ENCODE measurements at places on chromosomes 11 and 22.

- DNase-seq: no peak
Observed at GRCh38 chr22:19607192-19608002, 83.2 kb upstream of the CLDN5 start.

GRCh38 chr11:88383447-88383846 is 45.9 kb upstream of the CTSC start:
- DNase-seq: no peak

DNA sequence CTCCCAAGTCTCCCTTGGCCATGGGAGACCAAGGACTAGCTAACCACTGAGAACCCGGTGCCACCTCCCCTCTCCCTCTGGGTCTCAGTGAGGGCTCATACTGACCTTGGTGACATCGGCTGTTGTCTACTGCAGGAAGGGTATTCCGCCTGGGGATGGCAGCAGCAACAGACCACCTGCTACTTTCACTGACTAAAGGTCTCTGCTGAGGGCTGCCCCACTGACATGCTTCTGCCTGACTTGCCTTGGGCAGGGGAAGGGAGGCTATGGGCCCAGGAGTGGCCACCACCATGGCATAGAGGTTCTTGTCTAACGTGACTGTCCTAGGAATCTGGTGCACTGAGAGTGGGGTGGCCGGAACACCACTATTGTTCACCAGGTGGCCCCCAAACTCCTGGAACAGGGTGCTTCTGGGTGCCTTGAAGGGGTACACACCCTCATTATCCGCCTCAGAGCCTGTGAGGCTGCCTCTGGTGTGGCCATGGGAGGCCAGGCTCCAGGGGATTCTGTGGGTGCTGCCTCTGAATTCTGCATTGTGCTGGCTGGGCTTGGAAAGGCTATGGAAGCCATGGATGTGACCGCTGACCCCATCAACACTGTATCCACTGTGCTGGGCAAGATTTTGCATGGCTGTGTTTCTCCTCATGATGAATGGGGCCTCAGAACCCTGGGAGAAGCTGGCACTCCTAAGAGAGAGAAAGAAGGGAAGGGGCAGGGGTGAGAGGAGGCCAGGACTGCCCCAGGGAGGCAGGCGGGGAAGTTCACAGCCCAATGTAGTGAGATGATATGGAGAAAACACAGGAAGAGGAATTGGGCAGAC is 38.3 kb downstream of the GAB4 start:
- DNase-seq: no peak

GRCh38 chr22:42905217-42905616 is 48.1 kb upstream of the ARFGAP3 start:
- no peak for DNase-seq

DNA sequence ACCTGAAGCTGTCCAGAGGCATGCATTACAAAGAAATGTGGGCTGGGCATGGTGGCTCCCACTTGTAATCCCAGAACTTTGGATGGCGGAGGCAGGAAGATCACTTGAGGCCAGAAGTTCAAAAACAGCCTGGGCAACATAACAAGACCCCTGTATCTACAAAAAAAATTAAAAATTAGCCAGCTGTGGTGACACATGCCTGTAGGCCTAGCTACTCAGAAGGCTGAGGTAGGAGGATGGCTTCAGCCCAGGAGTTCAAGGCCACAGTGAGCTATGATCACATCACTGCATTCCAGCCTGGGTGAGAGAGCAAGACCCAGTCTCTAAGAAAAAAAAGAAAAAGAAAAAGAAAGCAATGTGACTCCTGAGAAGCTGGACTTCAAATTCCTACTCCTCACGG is 138.5 kb upstream of the HSD17B12 start:
- DNase-seq: no peak

DNA sequence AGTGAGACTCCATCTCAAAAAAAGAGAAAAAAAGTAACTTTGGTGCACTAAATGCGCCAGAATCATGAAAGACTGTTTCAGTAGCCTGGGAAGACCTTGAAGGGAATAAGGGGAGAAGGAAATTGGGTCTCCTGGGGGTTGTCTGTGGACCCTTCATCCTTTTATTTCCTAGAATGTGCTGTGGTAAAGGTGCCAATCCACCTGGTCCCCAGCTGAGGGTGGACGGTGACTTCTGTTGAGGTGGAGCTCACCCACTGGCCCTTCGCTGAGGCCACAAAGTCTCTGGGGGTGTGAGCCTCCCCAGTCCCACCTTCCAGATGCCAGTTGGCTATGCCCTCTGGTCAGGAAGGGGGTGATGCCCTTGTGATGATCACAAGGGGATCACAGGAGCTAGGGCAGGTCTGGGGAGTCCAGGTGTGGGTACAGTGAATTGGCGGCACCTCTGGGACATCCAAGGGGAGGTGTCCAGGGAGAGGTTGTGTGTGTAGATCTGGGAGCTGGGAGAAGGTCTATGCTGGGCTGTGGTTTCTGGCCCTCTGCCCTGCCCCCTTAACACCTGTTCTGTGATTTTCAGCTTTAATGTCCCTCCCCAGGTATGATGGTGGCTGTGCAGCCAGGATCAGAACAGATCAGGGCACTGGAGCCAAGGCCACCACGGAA is 34.2 kb upstream of the LMO1 start:
- DNase-seq: no peak

- no peak for DNase-seq
Observed at GRCh38 chr11:96109331-96110030, 185.6 kb upstream of the MTMR2 start.

DNA sequence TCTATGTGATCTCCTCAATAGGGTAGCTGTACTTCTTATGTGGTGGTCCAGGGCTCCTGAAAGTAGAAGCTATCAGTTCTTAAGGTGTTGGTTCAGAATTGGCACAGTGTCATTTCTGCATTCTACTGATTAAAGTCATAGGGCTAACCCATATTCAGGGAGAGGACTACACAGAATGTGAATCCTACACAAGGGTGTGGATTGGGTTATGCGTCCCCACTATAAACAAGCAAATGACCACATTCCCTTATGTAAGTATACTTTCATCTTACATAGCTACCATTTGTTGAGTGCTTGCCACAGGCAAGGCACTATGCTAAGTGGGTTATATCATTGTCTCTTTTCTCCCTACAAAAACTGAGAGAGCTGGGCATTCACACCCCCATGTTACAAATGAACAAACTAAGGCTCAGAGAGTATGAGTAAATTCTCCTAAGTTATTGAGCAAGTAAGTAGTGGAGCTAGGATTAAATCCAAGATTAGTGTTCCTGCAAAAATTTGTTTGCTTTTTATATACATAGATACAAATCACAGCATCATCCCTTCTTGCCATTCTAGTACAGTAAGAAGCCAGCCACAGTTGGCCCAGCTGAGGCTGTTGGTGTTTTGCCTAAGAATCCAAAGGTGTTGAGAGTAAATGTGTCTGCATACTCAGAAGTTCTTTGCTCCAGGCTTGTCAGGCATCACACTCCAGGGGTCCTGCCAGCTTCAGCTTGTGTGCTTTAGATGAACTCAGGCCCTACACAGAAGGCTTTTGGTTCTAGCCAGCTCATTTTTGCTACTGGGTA is 157.8 kb downstream of the KIF18A start:
- DNase-seq: no peak

GRCh38 chr22:43326331-43327156 is 16.6 kb downstream of the SCUBE1 start:
- DNase-seq: no peak

DNA sequence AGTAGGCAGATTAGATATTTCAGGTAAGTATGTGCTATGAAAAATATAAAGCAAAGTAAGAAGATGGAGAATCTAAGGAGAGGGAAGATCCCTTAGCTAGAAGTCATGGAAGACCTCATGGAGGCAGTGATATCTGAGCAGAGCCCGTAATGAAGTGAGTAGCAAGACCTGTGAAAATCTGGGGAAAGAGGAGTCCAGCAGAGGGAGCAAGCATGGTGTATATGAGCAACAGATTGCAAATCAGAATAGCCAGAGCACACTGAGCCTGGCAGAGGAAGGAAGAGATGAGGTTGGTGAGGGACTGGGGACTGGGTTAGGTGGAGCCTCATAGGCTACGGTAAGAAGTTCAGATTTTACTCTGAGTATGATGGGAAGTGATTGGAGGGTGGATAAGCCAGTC is 9.4 kb downstream of the LHFPL7 start:
- DNase-seq: no peak

DNA sequence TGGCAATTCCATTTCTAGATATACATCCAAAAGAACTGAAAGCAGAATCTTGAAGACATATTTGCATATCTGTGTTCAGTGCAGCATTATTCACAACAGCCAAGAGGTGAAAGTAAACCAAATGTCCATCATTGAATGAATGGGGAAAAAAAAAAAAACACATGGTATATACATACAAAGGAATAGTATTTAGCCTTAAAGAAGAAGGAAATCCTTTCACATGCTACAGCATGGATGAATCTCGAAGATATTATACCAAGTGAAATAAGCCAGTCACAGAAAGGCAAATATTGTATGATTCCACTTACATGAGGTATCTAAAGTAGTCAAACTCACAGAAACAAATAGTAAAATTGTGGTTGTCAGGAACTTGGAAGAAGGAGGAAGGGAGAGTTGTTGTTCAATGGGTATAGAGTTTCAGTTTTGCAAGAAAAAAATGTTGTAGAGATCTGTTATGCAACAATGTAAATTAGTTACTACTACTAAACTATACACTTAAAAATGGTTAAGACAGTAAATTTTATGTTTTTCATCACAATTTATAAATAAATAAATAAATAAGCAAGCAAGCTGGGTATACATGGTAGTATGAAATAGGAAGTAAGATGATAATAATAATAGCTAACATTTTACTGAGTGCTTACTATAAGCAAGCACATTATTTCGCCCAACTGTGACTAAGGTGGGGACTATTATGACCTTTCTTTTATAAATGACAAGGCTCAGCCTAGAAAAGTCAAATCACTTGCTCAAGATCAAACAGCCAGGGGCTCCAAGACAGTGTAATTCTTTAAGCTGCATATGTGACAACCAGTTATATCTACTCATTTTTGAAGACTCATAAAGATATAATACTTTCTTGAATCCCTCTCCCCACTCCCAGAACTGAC is 50.0 kb downstream of the FAM168A start:
- no peak for DNase-seq

DNA sequence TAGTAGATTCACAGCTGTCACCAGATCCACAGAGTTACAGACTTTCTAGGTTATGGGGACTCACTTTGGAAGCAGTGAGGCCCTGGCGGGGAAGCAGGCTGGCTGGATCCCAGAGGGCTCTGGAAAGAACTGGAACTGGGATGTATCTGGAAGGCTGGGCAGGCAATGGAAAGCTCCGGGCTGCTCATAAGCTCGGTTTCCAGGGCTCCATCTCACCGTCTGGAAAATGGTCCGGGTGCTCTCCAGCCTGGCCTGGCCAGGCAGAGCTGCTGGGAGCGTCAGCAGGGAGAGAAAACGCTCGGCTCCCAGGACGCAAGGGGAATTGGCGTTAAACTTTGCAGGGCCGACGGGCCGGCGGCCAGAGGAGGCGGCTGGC is 335 bp upstream of the SEZ6L start:
- no peak for DNase-seq

GRCh38 chr11:34960277-34960676 is 43.9 kb downstream of the PDHX start:
- no peak for DNase-seq

DNA sequence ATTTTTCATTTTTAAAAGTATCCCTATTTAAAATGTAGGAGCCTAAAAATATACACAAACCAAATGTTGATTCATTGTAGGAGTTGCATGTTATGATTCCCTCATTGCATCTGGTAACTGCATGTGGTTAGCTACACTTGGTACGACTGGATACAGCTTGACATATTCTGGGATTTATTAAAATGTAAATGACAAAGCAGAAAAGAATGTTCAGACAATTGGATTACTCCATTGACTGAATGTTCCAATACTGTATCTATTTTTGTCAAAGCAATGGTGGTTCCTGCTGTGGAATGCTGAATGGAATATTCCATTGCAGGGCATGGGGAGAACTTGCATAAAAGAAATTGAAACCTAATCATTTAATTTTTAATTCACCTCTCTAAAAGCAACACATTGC is 30.8 kb downstream of the BLID start:
- no peak for DNase-seq

DNA sequence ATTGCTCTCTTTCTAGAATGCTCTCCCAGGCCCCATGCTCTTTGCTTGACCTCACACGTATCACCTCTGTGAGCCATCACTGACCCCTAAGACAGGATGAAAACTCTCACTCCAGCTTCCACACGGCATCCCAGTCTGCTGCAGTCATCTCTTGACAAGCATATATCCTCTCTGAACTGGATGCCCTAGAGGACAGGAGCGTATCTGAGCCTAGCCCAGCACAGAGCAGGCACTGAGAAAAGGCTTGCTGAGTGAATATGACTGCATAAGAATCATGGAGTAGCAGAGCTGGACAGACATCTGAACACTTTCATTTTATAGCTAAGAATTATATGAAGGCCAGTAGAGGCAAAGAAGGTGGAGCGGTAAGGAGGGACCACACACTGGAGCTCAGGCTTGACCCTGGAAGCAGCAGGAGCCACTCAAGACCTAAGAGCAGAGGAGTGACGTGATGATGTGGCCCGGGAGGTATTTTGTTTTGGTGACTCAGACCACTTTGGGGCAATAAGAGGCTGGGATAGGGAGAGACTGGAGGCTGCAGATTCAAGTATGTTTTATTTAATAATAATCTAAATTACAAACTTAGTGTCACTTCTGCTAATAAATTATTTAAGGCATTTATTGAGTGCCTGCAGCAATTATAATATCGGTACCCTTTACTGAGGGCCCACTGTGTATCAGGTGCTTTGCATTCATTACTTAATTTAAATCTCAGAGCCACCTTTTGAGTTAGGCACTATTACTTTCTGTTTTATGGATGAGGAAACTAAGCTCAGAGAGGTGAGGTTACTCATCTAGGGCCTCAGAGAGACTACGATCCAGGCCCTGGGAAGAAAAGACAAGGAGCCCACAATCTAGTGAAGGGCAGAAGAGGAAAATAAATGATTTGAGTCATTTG is 42.6 kb downstream of the MAP6 start:
- DNase-seq: no peak

DNA sequence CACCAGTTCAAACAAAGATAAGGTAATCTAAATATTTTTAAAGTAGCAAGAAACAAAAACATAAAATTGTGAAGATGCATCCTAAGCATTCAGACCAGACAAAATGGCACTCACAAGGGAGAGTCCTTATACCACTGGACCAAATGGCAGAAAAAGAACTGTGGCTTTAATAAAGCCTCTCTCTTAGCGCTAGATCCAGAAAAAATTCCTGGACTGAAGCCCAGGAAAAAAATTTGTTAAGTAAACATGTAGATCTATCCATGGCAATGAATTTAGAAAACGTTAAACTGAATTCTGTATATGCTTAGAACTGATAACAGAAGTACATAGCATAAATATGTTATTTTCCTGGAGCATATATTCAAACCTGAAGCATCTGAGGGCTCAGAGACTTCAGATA is 11.8 kb upstream of the CD59 start:
- DNase-seq: no peak

GRCh38 chr11:5880329-5880728 is at the start of gene OR52E4:
Gene OR52E4 (plus strand): TSS chr11:5880629. CDS start chr11:5884293, 3,664 bp downstream.
- DNase-seq: no peak

GRCh38 chr11:121553389-121553788 is 100.6 kb upstream of the SORL1-AS1 start:
- DNase-seq: no peak

- no peak for DNase-seq
Observed at GRCh38 chr22:18085188-18085587, 7.4 kb downstream of the PEX26 start.
